RPMI7951 (cell line): ENCODE measurements at places on chromosomes 16 and 17. TPM values are rescaled to one million over a fixed set of nuclear protein-coding genes. Genes with fewer than 3 reads are reported as not detected.
A peak's percentile ranks its signal among the peaks of the same experiment; 100 is the strongest.

The KRTAP2-1 gene
- total RNA-seq: 0.48 TPM in 1 of 2 replicates, not detected in the other

The C1QL1 gene
- total RNA-seq: 6.4 and 8.2 TPM in 2 replicates

DNA sequence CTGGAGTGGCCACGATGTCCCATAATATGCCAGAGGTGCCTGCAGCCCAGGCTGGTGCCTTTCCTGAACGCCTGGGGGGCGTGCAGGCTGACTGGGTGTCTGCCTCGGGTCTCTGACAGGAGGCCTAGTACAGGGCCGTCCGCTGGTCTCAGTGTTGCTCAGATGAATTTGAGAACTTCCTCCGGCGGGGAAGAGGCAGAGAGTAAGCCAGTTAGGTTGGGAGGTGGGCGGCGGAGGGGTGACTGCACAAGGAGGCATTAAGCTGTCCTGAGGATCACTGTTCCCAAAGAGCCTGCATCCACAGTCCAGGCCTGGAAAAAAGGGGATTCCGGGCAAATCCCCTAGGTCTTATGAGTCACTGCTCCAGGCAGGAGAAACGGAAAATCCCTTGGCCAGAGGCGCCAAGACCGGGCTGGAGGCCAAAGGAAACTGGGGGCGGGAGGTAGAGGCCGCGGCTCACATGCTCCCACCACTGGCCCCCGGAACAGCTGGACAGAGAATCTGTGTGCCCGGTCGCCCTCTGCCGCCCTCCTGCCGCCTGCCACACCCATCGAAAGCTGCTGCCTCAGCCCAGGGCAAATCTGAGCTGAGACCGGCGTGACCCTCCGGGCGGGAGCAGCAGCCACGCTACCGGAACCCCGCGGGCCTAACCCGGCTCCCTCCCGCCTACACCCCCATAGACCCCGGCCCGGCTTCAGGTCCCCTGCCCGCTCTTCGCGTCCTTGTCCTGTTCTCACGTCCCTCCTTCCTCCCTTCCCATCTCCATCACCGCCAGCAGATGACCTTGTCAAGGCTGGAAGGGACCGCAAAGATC lies 1.2 kb downstream of the TRIM47 start:
- DNase-seq: peak; percentile 95

The TP53TG3B gene
- total RNA-seq: 1.4 TPM in 1 of 2 replicates, not detected in the other

DNA sequence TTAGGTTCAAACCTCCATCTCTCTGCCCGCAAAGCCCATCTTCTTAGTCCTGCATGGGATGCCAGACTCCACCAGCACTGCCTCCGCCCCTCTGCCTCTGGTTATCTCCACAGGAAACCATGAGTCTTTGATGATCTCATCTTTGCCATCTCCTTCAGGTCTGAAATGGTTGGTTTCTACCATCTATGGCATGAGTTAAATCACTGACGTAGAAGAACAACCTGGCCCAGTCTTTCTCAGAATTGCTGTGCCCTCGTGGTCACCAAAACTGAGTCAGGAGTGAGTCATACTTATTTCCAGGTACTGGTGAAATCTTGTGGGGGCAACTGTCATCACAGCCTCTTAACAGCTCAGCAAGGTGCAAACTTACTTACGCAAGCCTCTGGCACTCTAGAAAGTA lies 468.7 kb upstream of the C16orf82 start:
- no peak for DNase-seq

GRCh38 chr17:32746698-32747097 lies 130.2 kb downstream of the MYO1D start:
- peak; percentile 26 for DNase-seq
